Suprapubic skin (tissue), 4 donors: ENCODE measurements at places on chromosomes 5 and 9. TPM values are rescaled to one million over a fixed set of nuclear protein-coding genes. Genes with fewer than 3 reads are reported as not detected.

DNA sequence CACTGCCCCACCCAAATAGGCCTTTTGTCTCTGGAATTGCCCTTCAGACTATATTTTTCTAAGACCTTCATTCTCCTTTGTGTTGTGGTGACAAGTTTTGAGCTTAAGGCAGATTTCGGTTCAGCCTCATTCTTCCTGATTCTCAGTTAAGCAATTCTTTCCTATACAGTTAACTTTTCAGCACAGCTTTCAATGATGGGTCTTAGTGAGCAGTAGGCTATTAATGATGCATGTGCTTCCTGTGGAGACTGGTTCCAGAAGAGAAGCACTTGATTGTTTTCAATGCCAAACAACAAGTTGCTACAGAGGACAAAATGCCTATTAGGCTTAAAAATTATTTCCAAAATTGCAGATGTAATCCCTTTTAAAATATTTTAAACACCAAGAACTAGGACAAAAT is 47.7 kb upstream of the TLX3 start:
- H3K36me3 ChIP-seq, result no peaks in the 10 kb centered on the region
- no peak overlapping the region for H3K27ac ChIP-seq
- no peaks in the 10 kb centered on the region for H3K27me3 ChIP-seq
- no peak for DNase-seq
- no peak overlapping the region for H3K4me3 ChIP-seq
- no peaks in the 10 kb centered on the region for H3K4me1 ChIP-seq

PTGS1 gene
- total RNA-seq, result 124 TPM

DNA sequence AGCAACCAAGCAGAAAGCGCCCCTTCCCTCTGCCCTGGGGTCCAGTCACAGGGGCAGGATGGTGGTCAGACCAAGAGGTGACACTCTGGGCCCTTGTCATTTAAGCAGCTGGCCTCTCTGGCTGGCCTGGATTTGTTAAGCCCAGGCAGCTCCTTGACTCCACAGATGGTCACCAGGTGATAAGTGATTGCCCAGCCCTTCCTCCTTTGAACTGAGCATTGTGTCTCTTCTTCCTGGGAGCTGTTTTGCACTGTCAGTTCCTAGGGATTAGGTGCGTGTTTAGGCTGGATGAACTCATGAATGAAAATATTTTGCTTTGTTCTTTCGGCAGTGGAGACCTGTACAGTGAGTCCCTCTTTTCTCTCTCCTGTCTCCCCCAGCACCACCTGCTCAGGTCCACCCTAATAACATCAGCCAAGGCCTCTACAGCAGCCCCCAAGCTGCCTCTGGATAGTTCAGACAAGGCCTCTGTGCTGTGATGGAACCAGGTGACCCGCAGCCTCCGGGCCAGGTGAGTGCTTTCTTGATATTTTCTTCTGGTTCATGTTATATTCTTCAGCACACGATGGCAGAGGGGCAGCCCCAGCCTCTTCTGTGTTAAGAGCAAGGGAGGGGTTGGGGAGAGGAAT is 139.7 kb upstream of the PITX1 start:
- H3K27ac ChIP-seq, result no peak overlapping the region
- H3K27me3 ChIP-seq, result peaks cover 29% of the 10 kb centered on the region
- H3K4me1 ChIP-seq, result no peaks in the 10 kb centered on the region
- no peak overlapping the region for H3K4me3 ChIP-seq
- no peaks in the 10 kb centered on the region for H3K36me3 ChIP-seq

GRCh38 chr5:6399980-6400910 is 21.9 kb upstream of the MED10 start:
- H3K36me3 ChIP-seq, result no peaks in the 10 kb centered on the region
- peaks cover 3% of the 10 kb centered on the region for H3K4me1 ChIP-seq
- no peak overlapping the region for H3K4me3 ChIP-seq
- no peak overlapping the region for H3K27ac ChIP-seq
- H3K27me3 ChIP-seq, result no peaks in the 10 kb centered on the region

SHOC1 gene
- 1.1 TPM for total RNA-seq

SCAMP1 gene
- 34.6 TPM for total RNA-seq

DNA sequence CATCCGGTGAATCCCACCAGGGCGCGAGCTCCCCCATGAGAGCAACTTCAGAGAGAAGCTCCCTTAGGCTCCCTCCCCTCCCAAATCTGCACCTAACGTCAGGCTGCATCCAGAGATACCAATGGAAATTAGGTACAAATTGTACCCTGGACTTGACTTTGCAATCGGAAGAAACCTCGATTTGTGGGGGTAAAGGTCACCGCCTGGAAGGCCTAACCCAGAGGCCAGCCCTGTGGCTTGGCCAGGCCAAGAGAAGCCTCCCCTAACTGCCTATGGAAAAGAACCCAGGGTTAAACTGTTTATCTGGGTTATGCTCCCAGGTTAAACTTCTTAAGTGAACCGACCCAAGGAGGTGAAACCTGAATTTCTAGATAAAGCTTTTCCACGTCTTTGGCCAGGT is 80.4 kb downstream of the GTF3C4 start:
- no peaks in the 10 kb centered on the region for H3K36me3 ChIP-seq
- no peak overlapping the region for H3K4me3 ChIP-seq
- H3K27me3 ChIP-seq, result peaks cover 1% of the 10 kb centered on the region
- H3K27ac ChIP-seq, result no peak overlapping the region

DNA sequence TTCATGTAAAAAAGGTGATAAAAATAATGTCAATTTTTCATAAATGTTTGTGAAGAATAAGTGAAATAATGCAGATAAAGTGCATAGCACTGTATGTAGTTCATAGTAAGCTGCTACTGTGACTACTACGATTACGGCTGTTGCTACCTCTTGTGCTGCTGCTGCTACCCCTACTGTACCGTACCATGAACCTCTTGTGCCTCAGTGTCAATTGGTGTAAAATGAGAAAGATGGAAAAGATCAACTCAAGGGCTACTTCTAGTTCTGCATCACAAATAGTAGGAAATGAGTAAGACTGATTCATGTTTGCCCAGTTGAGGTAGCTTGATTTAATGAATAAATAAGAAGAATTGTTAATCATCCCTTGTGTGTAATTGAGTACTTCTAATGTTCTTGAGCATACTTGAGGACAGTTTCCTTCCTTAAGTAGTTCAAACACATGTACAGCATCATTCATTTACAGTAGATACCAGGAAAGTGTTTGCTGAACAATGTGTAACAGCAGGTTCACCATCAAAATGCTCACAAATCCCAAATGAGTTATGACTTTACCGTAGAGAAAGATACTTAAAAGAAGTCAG is 200.0 kb upstream of the ATP10B start:
- H3K4me3 ChIP-seq, result no peak overlapping the region
- no peak for DNase-seq
- no peaks in the 10 kb centered on the region for H3K4me1 ChIP-seq
- no peak overlapping the region for H3K27ac ChIP-seq
- H3K36me3 ChIP-seq, result no peaks in the 10 kb centered on the region
- H3K27me3 ChIP-seq, result no peaks in the 10 kb centered on the region

DNA sequence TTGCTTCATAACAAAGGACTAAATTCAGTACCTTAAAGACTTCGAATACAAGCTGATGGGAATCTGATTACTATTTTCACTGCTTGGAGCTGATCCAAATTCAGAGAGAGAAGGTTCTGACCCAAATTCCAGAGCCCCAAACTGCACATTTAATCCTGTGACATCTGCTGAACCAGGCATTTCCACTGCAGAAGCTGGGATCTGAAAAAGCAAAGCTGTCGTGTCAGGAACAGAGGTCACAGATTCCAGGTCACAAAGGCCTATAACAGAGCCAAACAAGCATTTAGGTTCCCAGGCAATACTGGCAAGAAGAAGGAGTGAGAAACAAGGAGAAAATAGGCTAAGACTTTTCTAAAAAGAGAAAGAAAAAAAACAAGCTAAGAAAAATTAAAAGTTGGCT is 105.3 kb downstream of the UBAP2 start:
- no peak for DNase-seq
- H3K4me3 ChIP-seq, result no peak overlapping the region
- H3K27me3 ChIP-seq, result no peaks in the 10 kb centered on the region

GRCh38 chr9:91905237-91905650 is 44.8 kb downstream of the ROR2 start:
- no peaks in the 10 kb centered on the region for H3K27me3 ChIP-seq
- H3K4me3 ChIP-seq, result no peak overlapping the region
- no peak for DNase-seq
- H3K36me3 ChIP-seq, result no peaks in the 10 kb centered on the region
- no peak overlapping the region for H3K27ac ChIP-seq

CAVIN4 gene
- total RNA-seq, result not detected

- H3K4me1 ChIP-seq, result peaks cover 39% of the 10 kb centered on the region
- DNase-seq, result no peak
- no peak overlapping the region for H3K27ac ChIP-seq
- no peaks in the 10 kb centered on the region for H3K36me3 ChIP-seq
Measured at GRCh38 chr9:20508242-20508641, 114.1 kb downstream of the MLLT3 start.

DNA sequence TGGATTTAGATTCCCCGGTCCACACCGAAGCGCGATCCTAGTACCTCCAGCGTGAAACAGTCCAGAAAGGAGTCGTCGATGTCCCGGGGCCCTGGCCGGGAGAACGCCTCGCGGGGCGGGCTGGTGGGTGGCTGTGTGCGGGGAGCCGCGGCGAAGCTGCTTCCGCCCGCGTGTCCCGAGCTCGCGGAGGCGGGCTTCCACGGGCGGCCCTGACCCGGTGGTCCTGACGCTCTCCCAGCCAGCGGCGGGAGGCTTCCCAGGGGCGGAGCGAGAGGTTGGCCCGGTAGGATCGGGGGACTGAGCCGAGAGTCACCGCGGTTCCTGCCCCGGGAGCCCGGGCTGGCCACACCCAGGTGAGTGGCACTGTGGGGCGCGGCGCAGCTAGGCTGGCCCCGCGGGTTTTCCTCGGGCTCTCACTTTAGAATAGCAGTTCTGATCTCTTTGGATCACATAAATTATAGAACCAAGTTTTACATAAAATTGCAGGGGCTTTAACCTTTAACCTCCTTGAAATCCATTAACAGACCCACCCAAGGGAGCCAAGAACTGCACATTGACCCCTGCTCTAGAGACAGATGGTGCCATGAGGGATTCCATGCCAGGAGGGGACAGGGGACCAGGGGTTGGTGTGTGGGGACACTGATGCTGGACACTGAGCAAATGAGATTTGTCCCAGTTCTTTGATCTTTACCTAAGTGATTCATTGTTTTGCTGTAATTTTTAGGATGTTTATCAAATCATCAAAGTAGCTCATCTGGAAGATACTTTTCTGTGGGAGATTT is 29.2 kb upstream of the IL31RA start:
- no peaks in the 10 kb centered on the region for H3K36me3 ChIP-seq
- H3K27me3 ChIP-seq, result peaks cover 18% of the 10 kb centered on the region
- no peak for DNase-seq
- H3K27ac ChIP-seq, result no peak overlapping the region

- no peak for DNase-seq
- H3K4me1 ChIP-seq, result no peaks in the 10 kb centered on the region
- H3K27me3 ChIP-seq, result peaks cover 4% of the 10 kb centered on the region
Measured at GRCh38 chr5:38420691-38421390, 135.6 kb downstream of the LIFR start.

DNA sequence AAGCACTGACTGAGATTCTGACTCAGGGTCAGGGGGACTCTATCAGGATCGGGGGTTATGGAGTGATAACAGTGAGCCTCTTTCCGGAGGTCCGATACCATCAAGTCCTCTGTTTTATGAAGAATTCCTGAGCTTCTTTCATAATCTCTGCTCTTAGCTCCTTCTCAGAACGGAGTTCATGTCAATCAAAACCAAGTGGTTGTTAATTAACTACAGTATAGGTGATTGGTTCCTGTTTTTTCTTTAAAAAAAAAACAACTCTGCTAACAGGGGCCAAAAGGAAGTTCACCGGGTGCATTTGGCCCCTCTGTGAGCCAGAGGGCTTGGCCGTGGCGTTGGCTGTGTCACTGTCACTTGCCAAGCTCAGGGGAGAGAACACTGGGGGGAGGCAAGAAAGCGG is 4.0 kb downstream of the GFI1B start:
- peaks cover 45% of the 10 kb centered on the region for H3K27me3 ChIP-seq
- H3K4me1 ChIP-seq, result peaks cover 22% of the 10 kb centered on the region
- no peak for DNase-seq
- H3K4me3 ChIP-seq, result no peak overlapping the region
- no peak overlapping the region for H3K27ac ChIP-seq

DNA sequence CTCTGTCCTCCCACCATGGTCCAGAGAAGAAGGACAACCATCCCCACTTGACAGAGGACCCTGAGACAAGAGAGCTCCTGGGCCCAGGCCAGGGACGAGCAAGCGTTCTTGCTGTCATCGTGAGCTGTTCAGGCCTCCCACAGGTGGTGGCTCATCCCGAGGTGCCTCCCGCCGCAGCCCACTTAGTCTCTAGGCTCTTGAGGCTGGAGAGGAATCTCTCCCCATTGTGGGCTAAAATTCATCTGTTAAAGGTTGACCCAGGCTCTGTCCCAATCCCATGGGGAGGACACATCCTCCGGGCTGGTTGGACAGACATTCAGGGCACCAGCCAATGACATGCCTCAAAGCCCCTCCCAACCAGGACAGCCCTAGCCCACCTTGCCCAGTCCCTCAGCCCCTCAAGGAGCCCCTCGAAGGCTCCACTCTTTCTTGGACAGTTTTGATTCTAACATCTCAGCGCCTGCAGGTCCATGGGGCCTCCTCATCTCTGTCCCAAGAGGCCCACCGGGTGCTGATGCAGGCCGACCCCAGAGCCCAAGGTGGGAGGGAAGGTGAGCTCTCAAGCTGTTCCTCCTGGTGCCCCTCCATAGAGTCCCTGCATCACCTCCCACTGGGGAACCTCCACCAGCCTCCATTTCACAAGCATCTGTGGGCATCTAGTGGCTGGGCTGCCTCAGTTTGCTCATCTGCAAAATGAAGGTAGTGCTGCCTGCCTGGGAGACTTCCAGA is 52.9 kb downstream of the BARX1 start:
- no peak overlapping the region for H3K4me3 ChIP-seq
- DNase-seq, result peak; percentile 72
- H3K36me3 ChIP-seq, result no peaks in the 10 kb centered on the region

- no peak overlapping the region for H3K4me3 ChIP-seq
- H3K4me1 ChIP-seq, result peaks cover 5% of the 10 kb centered on the region
- H3K27ac ChIP-seq, result no peak overlapping the region
Measured at GRCh38 chr9:81609782-81610739, 79.3 kb downstream of the TLE1 start.
